ENCODE measurements at places on chromosomes 11 and 22.

DNA sequence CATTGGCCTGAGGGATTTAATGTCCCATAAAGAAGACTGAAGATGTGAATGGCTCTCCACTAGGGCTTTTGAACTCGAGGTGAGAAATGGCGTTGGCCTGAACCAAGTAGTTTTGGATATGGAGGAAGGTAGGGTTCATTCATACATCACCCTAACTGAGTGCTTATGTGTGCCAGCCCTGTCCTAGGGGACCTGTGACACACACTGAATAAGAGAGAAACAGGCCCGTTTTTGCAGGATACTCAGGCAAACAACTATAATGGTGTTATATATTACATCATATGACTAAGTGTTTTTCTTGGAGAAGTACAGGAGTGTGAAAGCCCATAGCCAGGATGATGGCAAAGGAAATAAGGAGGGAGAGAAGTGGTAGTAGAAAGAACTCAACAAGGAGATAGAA lies 368.1 kb downstream of the TMEM135 start:
- no peak for DNase-seq

GRCh38 chr22:26234296-26234695 lies 65.0 kb downstream of the SEZ6L start:
- no peak for DNase-seq

GRCh38 chr22:50165436-50166123 lies 5.0 kb upstream of the PANX2 start:
- DNase-seq, result no peak

DNA sequence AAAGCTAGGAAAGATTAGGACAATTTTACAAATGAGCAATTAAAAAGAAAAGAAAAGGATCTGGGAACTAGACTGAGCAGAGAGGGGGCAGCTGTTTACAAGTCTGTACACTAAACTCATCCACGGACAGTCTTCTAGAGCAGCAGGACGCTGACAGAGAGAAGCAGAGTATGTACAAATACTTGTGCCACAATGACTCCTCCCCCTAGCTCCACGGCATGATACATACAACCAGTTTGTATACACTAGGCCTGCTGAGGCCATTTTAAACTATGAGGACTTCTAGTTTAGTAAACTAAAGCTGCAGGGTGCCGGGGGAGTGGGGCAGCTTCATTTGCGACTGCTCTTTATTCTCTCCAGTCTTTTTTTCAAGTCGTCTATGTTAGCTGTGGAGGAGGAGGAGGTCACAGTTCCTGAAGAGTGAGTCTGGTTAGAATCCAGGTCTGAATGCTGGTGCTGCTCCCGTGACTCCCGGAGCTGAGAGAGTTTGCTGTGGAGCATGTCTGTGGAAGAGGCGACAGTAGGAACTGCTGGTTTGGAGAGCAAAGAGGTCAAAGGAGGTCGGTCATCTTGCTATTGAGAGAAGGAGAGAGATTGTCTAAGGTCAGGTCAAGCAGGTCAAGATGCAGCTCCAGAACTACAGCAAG lies 24.8 kb downstream of the F2 start:
- DNase-seq, result no peak

GRCh38 chr22:49490692-49491091 lies 337.0 kb downstream of the BRD1 start:
- no peak for DNase-seq

DNA sequence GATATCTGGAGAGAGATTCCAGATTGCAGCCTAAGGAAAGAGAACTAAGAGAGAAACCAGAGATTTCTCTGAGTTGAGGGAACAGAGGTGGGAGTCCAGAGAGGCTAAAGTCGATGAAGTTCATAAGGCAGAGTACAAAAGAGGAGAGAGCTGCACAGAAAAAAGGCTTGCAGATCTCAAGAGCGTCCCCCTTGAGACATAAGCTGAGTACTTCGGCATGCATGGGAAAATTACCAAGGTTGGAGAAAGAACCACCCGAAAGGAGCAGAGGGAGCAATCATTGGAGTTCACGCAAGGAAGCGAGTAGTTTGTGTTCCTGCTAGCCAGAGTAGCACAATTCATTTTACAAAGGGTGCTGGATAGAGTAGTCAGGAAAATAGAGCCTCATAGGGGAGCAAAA lies 293.5 kb downstream of the TMEM135 start:
- no peak for DNase-seq

DNA sequence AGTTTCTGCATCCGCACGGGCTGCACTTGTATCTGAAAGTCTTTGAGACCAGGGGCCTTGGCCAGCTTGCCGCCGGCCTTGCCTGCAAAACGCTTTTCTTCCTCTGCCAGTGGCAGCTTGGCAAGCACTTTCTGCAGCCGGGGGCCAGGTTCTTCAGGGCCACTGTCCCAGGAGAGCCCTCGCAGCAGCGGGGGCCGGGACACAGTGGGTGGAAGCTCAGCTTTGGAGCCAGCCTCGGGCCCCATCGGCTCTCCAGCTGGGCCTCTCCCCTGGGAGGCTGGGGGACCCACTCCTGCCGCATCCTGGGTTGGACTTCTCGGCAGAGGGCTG lies 57.5 kb upstream of the LYVE1 start:
- DNase-seq, result no peak

DNA sequence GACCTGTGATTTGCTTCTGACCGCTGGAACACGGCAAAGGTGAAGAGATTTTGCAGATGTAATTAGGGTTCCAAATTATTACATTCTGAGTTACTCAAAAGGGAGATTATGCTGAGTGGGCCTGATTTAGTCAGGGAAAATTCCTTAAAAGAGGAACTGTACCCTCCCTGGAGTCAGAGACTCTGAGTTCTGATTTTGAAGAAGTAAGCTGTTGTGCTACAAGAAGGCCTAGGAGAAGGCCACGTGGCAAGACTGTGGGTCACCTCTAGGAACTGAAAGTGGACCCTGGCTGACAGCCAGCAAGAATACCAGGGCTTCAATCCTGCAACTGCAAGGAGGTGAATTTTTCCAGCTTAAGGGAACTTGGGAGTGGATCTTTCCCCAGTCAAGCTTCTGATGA lies 45.3 kb downstream of the CHRDL2 start:
- DNase-seq, result peak; percentile 60

DNA sequence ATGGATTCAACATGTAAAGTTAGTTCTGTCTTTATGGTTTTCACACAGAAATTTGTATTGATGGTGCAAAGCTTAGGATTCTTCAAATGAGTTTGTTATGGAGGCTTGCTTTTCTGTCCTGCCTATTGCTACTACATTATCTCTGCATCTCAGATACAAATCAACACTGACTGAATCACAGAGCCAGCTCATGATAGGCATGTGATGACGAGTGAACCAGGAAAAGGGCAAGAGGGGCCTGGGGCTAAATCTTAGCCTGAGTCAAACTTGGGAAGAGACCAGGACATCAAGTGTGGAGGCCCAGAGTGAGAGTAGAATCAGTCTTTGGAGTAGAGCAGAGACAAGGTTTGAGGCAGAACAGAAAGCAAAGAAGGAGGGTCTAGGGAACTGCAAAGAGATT lies 107.1 kb upstream of the CD44 start:
- no peak for DNase-seq

GRCh38 chr11:81007046-81007445 lies 1566.2 kb upstream of the TENM4 start:
- DNase-seq, result peak; percentile 82

DNA sequence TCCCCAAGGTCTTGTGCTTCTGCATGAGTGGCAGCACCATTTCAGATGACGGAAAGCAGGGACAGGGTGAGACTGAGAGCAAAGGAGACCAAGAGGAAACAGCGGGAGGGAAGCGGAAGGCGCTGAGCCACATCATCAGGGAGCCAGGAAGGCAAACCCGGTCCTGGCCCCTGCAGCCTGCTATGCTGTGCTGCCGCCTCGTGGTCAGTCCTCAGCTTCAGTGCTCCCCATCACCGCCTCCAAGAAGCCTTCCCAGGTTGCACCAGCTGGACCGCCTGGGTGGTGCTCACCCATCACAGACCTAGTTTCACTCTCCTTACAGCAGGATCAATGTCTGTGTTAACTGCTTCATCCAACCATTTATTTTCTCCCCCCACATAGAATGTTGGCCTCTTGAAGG lies 73.0 kb upstream of the PHF21B start:
- no peak for DNase-seq

- peak; percentile 56 for DNase-seq
These were observed 2.0 kb downstream of the MB start for GRCh38 chr22:35615156-35615555.

GRCh38 chr11:126588630-126589491 lies 233.4 kb downstream of the ST3GAL4 start:
- no peak for DNase-seq

GRCh38 chr11:2387266-2387987 lies 10.3 kb downstream of the CD81 start:
- DNase-seq, result no peak
